COR-L47 (cell line): ENCODE measurements at places on chromosomes 11 and 22.

DNA sequence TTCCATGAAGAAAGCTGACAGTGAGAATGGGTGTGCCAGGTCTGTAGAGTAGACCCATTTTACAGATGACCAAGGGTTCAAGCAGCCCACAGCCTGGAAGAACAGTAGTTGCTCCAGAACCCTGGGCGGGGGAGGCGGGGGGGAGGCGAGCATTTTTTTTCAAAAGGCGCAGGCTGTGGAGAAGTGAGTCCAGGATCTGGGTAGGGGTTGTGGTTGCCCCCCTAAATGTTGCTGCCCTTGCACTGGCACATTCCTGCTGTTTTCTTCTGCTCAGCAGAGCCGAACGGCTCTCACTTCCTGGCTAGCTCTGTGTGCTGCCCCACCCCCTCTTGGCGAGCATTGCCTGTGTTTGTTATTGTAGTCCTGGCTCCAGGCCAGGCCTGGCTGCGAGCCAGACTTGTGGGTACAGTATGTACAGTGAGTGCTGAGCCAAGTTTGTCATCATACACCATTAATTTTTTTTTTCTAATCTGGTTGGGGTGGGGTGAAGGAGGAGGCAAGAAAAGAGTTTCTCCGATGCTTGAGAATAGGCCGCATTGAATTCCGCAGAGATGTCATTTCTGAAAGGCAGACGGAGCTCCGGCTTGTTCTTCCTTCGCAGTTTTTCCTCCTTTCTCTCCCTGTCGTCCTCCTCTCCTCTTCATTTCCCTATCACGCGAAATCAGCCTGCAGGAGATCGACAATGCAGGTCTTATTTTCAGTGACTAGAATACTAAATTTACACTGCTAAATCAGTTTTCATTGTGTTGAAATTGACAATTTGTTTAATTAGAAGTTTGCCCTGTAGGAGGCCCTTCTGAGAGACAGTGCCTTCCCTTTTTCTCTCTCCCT is 100.5 kb downstream of the ZBTB16 start:
- DNase-seq: peak; percentile 98

GRCh38 chr22:46846150-46846831 is 83.8 kb downstream of the TBC1D22A start:
- no peak for DNase-seq

DNA sequence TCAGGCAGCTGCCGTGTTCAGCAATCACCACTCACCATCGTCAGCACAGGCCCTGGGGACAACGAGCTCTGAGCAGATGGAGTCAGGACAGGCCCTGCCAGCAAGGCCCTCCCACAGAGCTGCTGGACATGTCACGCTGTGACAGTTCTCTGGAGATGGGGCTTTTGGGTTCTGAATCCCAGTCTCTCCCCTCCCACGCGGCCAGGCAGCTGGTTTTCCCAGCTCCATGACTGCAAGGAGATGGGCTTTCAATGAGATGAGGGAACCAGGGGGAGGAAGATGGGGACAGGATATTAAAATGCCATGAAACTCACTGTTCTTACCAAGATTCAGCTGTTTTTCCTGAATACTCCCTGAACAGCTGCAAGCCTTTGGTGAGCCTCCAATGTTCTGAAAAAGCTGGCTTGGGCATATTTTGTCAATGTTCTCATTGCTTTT is 305.9 kb downstream of the BRD1 start:
- no peak for DNase-seq

- DNase-seq: no peak
Observed at GRCh38 chr22:48182031-48182430, 1419.6 kb downstream of the TBC1D22A start.

GRCh38 chr11:64843686-64844329 is 645 bp downstream of the CDC42BPG start:
- no peak for DNase-seq

GRCh38 chr11:70547386-70547785 is 149.1 kb downstream of the CTTN start:
- DNase-seq: no peak

- DNase-seq: no peak
Observed at GRCh38 chr22:38849811-38850210, 6.0 kb upstream of the NPTXR start.
